Activated CD8-positive, alpha-beta memory T cell treated with anti-CD3 and anti-CD28 coated beads for 24 hours (primary cell): ENCODE measurements at places on chromosomes 4 and X.

GRCh38 chr4:169418846-169419245, 148.1 kb upstream of the SH3RF1 start:
- DNase-seq = no peak

GRCh38 chr4:147343692-147344091, 137.2 kb upstream of the EDNRA start:
- no peak for DNase-seq

- DNase-seq = no peak
Measured at GRCh38 chrX:50106051-50106675, 94.6 kb downstream of the AKAP4 start.

DNA sequence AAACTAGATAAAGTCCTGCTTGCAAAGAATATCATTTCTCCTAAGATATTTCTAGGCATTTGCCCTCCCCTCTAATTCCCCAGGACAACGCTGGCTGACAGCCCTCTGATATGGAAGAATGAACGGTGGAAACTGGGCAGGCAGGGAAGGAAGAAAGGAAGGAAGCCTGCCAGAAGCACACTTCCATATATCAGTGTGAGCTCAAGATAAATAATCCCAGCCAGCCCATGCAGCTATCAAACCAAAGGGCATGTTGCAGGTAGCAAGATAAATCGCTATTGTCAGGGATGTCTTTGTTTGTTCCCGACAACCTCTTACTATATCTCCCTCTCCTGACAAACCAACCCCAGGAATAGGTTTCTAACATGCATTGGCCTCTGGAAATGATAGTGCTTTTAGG, 412.8 kb downstream of the HNRNPD start:
- DNase-seq = no peak

- DNase-seq = no peak
Measured at GRCh38 chrX:120029354-120029753, 48.1 kb downstream of the RHOXF2B start.

GRCh38 chr4:127448986-127449385, 183.8 kb upstream of the INTU start:
- DNase-seq = no peak

DNA sequence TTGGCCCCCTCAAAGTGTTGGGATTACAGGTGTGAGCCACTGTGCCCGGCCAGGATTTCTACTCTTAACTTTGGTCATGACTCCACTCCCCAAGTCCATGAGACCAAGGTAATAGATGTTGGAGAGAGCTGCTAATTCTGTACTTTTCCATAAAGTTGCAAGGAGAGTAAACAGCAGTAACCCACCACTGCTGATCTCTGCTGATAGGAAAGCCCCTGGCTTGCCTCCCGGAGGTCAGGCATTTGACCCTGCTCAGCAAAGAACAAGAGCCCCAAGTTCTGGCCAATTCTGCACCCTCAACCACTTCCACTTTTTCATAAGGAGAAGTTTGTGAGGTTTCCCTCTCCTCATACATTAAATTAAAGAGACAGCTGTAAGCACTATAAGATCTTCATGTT, 143.0 kb downstream of the RASL11B start:
- no peak for DNase-seq

DNA sequence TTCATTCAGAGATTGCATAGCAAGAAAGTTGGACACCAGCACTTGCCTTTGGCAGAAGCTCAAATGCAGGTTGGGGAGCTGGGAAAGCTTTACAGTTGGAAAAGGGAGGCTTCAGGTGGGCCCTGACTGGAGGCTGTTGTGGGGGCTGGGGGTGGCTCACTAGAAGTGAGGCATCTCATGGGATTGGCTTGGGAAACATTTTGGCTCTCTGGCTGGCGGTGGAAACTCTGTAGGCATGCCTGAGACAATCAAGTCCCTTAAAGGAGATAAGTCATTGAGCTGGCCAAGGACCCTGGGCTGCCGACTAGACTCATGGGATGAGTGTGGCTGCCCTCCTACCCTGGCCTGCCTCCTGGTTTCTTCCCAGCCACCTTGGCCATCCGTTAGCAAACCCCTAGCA, 31.4 kb upstream of the STS start:
- no peak for DNase-seq

DNA sequence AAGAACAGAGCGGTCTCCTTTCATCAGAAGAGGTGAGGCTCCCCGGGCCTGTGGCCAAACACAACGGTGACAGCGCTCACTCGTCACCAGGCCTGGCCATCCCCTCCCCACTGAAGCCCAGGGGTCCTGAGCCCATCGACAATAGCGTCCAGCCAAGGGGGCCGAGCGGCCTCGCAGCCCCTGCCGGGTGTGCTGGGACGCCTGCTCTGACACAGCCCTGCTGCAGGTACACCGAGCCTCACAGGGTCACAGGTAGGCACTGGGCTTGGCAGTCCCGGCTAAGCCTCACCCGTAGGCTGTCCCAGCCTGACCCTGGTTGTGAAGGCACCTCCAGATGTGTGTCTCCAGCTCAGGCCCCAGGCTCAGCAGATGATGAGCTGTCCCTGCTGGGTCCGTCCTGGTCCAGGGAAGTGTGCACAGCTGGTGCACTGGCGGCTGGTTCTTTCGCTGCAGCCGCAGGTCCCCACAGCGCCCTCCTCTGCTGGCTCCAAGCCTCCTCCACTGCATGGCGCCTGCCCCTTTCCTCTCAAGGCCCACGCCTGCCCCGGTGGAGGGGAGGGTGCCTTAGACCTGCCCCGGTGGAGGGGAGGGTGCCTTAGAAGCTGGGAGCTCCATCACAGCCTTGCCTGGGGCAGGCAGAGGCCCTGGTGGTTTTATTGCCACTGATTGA, 21.5 kb downstream of the UVSSA start:
- no peak for DNase-seq
